ENCODE measurements at places on chromosomes 5 and 9.
A peak's percentile ranks its signal among the peaks of the same experiment; 100 is the strongest.

- DNase-seq = no peak
Observed at GRCh38 chr9:76902395-76902794, 3.5 kb downstream of the PRUNE2 start.

- DNase-seq = peak; percentile 81
Observed at GRCh38 chr5:140632366-140633020, 482 bp downstream of the CD14 start.

DNA sequence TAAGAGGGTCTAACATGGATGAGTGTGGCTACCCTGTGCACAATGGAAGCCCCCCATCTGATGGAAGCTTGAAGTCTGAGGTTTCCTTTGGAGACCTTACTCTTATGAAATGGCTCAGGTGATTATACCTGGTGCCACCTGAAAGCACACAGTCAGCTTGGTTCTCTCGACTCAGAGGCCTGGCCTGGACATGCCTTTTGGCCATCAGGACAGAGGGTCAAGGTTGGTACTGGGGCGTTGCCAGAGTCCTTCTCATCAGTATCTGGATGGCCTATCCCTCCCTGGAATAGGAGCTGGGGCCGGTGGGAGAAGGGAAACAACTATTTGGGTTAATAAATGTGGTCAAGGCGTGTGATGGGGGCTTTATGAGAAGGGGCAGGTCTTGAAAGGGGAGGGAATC is 48.9 kb downstream of the COL27A1 start:
- no peak for DNase-seq

DNA sequence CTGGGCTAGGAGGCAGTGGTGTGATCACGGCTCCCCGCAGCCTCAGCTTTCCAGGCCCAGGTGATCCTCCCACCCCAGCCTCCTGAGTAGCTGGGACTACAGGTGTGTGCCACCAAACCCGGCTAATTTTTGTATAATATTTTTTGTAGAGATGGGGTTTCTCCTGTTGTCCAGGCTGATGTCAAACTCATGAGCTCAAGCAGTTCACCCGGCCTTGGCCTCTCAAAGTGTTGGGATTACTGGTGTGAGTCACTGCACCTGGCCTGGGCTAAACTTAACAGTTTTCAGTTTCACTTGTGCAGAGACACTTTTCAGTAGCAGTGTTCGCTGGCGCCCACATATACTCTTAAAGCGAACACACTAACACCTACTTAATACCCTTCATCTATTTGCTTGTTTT is 205.6 kb upstream of the ZNF608 start:
- no peak for DNase-seq

DNA sequence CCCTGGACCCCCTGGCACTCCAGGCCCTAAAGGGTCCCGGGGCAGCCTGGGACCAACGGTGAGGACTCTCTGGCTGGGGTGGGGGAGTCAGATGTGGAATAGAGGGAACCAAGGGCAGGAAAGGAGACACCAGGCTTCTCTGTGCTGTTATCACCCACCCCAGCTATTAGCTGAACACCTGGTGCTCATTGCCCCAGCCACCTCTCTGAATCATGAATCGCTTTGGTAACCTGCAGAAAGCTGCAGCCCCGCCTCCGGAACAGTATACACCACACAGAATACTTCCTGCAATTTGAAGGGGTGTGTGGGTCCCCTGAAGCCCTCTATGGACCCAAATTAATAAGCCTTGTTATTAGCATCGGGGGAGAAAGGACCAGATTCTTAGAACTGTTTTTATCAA is 40.4 kb upstream of the ORM1 start:
- no peak for DNase-seq

DNA sequence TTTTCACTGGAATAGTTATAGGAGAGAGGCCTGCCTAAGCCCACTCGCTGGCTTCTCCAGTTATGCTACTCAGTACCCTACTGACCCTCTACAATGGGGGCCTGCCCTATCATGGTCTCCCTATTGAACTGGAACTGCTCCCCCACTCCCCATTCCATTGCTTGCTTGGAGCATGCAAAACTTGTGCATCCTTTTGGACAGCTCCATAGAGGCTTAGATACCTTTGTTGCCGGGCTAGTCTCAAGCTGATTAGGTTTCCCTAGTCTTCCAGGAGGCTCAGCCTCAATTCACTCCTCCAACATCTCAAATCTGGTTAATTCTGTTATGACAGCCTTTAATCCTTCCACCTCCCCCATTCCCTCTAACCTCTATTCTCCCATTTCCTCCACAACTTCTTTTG is 39.9 kb downstream of the KIF24 start:
- DNase-seq = no peak

- no peak for DNase-seq
Observed at GRCh38 chr5:175575301-175575700, 82.6 kb upstream of the HRH2 start.

DNA sequence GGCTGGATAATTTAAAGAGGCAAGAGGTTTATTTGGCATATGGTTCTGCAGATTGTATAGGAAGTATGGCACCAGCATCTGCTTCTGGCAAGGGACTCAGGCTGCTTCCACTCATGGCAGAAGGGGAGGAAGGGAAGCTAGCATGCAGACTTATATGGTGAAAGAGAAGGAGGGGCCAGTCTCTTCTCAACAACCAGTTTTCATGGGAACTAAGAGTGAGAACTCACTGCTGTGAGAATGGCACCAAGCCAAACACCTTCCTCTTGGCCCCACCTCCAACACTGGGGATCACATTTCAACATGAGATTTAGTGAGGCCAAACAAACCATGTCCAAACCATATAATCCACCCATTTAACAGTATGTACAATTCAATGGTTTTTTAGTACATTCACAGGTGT is 113.3 kb upstream of the SHB start:
- no peak for DNase-seq

- peak; percentile 93 for DNase-seq
Observed at GRCh38 chr9:124812441-124812876, 35.5 kb downstream of the OLFML2A start.

DNA sequence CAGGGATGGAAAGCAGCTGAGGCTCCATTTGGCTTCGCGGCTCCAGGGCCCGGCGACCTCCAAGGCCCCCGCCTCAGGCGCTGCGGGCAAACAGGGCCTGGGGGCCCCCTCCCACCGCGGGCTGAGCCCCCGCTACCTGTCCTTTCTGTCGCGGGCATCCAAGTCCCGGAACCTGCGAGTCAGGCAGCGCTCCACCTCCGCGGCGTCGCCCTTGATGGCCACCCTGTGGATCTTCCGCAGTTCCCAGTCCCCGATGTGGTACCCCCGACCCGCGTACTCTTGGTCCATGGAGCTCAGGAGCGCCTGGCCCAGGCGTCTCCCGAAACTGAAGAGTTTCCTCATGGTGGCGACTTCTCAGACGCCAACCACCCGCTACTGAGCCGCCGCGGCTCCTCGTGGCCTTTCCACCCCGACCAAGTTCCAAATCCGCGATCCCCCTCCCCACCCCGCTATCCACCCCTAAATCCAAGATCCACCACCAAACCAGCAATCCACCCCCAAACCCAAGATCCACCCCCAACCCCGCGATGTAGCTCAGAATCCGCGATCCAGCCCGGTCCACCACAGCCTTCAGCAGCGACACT is 86.5 kb upstream of the CCDC180 start:
- DNase-seq = no peak

DNA sequence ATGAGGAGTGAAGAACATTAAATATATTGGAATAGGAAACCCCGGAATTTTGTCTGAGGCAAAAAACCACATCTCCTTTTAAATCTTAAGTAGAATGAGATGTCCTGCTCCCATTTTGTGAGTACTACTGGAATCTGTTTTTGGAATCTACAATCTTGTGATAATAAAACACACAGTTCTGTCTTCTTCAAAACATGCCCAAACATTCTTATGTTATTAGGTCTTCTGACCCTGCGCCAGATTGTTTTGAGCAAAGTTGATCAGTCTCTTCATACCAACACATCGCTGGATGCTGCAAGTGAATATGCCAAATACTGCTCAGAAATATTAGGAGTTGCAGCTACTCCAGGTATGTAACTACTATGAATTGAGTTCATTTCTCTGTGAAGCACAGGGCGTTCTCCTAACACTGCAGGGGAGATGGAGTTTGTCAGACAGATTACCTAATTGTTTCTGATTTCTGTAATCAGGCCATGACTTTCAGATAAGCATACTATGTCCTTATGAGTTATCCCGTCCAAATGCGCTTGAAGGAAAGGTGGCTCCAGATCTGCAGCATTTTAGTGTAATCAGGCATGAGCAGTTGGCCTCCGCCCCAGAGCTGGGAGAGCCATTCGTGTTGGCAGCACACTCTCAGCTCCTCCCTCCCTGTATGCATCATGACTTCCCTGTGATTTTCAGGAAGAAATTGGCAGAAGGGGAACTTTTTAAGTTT is 88.0 kb downstream of the NLN start:
- no peak for DNase-seq

DNA sequence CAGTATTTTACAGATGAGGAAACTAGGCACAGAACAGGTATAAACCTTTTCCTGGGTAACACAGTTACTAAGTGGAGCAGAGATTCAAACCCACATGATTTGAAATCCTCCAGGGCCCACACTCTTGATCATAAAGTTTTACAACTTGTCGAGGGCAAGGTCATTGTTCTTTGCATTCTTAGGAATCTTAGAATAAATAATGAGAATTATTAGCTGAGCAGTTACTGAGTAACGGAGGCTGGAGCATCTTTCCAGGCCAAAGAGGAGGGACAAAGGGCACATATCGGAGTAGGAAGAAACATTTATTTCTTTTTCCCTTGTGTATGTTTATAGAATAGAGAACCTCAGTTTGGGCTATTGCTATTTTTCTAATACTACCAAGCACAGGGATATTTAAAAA is 27.1 kb upstream of the F2R start:
- no peak for DNase-seq

- no peak for DNase-seq
Observed at GRCh38 chr5:58248221-58248620, 211.7 kb downstream of the PLK2 start.

DNA sequence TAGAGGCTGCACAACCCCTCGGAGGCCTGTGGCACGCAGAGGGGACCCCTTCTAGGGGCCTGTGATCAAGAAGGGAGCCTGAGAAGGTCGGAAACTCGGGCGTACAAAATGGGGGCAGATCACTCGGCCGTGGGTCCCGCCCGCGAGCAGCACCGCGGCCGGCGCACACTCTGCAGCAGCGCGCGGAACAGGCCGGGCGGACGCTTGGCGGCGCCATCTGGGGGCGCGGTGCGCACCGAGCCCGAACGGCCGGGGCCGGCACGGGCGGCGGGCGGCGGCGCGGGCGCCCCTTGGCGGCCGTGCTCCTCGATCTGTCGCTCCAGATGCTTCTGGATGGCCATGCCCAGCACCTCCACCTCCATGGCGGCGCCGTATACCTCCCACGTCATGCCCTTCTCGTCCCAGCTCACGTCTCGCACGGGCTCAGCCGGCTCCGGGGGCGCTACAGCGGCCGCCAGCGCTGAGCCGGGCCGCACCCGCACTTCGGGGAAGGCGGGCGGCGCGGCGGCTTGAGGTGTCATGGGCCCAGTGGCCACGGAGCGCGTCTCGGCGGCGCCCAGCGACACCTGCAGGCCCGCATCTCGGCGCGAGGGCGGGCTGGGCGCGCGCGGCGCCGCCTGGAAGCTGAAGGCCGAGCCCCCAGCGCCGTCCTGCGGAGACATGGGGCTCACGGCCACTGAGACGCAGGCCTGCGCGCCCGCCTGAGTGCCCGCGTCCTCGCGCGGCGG is 13.1 kb downstream of the GPRIN1 start:
- DNase-seq = no peak
